T1000 (cell line): ENCODE measurements at places on chromosomes 13 and 19.

DNA sequence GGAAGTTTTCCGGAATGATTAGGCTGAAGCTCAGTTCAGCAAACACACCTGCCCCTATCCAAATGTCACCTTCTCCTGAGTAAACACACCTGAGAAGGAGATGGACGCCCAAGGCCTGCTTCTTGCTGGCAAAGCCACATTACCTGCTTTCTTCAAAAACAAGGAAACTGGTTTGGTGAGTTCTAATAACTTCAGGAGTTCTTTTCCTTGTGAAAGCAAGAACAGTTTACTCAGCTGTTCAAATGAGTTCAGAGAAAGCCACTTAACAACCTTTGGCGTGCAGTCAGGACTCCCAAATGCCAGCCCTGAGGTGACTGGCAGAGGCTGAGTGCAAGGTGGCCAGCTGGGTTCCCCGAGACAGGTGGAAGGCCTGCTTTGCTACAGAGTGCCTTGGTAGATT lies 160.5 kb downstream of the STK24 start:
- no peak for DNase-seq

DNA sequence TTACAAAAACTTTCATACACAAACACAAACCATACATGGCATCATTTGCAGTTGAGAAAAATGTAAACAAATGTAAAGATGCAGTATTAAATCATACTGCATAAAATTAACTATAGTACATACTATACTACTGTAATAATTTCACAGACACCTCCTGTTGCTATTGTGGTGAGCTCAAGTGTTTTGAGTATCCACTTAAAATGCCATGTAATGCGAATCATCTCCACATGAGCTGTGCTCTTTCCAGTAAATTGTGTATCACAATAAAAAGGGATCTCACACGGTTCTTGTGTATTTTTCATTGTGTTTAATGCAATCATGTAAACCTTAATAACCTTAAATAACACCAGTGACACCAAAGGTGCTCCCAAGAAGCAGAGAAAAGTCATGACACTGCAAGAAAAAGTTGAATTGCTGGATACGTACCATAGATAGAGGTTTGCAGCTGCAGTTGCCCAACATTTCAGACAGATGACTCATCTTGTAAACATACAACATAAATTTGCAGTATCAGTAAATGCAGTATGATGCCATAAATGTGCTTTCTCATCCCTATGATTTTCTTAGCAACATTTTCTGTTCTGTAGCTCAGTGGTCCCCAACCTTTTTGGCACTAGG lies 166.6 kb downstream of the RAP2A start:
- DNase-seq: no peak

- DNase-seq: no peak
Measured at GRCh38 chr19:1591421-1592023, 1.1 kb downstream of the MBD3 start.

- DNase-seq: no peak
Measured at GRCh38 chr19:10262771-10263170, 8.1 kb upstream of the ICAM1 start.

GRCh38 chr19:6239401-6239844 lies 40.4 kb downstream of the MLLT1 start:
- no peak for DNase-seq

GRCh38 chr19:29532956-29533355 lies 7.2 kb downstream of the VSTM2B start:
- no peak for DNase-seq

DNA sequence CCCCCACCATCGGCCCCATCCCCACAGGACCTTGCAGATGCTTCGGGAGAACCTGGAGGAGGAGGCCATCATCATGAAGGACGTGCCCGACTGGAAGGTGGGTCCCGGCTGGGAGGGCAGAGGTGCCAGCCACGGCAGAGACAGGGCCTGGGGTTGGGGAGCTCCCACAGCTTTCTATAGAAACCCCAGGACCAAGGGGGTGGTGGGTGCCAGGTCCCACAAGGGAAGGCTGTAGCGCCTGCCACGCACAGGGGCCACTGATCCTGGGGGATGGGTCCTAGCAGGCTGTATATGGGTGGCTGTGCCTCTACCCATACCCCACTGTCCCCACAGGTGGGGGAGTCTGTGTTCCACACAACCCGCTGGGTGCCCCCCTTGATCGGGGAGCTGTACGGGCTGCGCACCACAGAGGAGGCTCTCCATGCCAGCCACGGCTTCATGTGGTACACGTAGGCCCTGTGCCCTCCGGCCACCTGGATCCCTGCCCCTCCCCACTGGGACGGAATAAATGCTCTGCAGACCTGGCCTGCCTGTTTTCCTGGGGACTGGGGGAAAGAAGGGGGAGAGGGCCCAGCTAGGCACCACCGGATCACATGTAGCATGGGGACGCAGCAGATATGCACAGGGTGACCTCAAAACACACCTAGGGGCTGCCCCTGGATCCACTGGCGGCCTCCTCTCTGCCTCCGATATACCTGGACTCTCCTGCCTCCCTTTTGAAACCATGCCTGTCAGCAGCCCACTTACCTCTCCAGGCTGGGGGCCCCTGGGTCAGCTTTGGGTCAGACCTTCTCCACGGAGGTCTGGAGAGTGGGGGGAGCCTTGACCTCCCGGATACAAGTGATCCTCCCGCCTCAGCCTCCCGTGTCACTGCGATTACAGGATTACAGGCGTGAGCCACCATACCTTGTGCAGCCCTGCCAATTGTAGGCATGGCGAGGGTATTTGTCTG lies 761 bp upstream of the YJEFN3 start:
- DNase-seq: no peak

- DNase-seq: no peak
Measured at GRCh38 chr19:49513746-49514118, 1.3 kb downstream of the FCGRT start.

GRCh38 chr19:4031420-4031819 lies 23.9 kb downstream of the PIAS4 start:
- DNase-seq: no peak

GRCh38 chr19:19406878-19407632 lies 1.6 kb downstream of the GATAD2A start:
- DNase-seq: no peak

DNA sequence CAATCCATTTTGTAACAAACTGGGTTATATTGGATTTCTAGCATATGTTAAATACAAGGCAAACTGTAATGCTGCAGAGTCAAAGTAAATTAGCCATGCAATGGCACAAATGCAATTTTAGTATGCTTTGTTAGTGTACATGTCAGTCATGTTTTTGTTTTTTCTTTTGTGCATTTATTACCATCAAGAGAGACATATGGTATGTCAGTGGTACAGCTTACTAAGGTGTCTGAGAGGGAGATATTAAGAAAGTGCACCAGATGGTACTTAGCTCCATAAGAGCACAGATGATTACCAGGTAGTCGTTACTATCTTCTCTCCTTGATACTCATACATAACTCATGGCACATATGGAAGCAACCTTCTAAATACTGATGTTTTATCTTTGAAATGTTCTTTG lies 550.3 kb downstream of the GPC5 start:
- no peak for DNase-seq

GRCh38 chr19:53813996-53814395 lies 10.1 kb downstream of the NLRP12 start:
- no peak for DNase-seq

DNA sequence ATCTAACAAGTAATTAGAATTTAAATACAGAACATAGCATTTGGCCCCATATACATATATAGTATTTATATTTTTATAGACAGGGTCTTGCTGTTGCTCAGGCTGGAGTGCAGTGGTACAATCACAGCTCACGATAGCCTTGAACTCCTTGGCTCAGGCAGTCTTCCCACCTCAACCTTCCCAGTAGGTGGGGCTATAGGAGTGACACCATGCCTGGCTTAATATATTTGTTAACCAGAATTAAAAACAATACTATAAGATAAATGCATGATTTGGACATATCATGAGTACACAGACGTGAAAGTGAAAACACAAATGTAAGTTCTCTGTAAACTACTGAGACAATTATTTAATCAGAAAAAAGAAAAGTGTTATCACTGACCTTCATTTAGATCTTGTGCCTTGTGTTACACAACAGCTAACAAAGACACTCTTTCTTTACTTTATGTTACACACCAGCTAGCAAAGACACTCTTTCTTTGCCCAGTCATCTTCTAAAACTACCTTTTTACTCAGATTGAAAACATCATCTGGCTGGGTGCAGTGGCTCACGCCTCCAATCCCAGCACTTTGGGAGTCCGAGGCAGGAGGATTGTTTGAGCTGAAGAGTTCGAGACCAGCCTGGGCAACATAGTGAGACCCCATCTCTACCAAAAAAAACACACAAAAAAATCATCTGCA lies 22.6 kb downstream of the CARS2 start:
- no peak for DNase-seq

DNA sequence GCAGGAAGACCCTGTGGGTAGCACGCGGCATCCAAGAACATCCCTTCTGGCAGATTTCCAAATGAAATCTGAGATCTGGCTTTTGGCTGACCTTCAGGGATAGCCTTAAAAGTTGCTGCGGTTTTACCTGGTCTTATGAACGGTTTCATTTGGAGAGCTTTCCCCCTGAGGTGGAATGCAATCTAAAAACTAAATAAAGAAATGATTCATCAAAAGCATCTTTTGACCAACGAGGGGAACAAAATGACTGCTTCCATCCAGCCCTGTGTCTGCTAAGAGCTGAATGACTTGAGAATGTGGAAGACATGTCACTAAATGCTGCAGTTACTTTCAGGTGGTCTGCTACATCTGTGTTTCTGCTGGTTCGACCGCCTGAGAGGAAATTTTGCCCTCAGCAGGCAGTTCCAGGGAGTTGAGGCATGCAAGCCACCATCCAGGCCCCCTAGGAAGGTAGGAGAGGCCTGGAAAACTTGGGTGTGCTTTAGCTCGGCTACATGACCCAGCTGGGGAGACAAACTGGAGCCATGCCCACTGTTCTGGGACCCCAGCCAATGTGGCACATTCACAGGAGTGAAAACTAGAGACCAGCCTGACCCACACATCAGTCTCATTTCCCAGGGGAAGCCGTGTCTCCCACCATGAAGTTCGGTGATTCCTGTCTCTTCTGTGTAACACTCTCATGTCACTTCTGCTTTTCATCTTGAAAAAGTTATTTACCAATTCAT lies 175.1 kb upstream of the KL start:
- no peak for DNase-seq

DNA sequence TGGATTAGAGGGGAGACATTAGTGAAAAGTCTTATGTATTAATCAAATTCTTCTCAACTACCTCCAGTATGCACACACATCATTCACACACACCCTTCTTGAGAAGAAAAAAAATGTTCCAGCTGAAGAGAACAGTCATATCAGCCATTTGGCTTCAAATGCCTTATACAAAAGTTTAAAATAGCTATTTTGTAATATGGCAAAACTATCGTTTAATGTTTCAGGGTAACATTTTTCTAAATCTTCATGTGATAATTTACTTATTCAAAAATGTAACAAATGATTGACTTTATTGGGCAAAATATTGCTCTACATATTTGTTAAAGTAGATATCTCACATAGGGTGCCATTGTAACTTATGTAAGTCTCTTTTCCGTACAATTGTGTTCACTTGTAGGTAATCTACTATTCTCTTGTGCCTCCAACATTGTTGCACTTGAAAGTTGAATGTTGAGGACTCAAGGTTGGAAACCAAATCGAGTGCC lies 13.6 kb downstream of the ZIC2 start:
- DNase-seq: no peak

DNA sequence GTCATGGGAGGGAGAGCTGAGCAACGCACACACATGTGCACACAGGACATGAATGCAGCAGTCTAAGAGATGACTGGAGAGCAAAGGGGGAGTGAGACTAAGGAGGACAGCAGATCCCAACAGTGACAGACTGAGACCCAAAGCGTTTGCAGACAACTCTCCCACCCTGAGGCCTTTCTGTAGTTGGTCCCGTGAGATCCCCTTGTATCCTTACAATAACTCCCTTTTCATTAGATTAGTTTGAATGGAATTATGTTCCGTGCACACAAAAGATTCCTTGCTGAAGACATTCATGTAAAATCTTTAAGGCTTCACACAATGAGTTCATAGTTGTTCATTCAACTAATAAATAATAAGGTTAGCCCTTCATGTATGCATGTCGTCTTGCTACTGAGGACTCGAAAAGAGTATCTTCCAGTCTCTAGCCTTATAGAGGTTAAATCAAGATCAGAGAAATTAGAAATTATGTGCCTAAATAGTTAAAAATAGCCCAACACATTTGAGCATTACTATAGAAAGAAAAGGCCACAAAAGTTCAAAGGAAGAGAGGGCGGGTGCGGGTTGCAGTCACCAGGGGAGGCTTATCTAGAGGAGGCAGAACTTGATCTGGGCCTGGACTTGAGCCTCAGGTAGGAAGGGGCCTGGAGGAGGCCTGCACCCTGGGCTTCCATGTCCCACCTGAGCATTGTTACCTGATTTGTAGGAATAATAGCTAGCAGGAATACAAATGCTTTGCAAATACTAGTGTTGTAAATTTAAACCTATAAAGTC lies 3.1 kb upstream of the GTF3A start:
- no peak for DNase-seq

GRCh38 chr19:40990972-40991381 lies at the start of gene CYP2B6:
TSS of gene CYP2B6 (plus strand) at chr19:40991282. CDS start at chr19:40991306, 24 bp downstream.
- DNase-seq: no peak

DNA sequence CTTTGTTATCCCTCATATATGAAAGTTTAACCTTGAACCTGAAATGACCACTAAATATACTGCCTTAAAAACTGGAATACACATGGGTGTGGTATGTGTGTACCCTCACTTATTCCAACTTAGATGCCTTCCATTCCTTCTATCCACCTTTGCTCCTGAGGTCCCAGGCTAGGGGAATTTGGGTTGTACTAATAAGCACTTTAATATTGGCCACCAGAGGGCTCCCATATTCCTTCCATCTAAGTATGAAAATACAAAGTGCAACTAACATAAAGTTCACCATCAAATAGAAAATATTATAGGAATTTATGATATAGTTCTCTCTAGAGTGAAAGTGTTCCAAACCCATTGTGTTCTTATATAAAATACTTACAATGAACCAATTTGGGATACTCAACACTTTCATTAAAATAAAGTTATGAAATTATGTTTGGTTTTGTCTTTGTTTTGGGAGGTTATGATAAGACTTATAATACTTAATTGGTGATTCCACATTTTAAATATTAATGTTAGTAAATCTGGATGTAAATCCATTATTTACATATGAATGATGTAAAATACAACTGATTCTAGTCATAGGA lies 62.3 kb downstream of the ITGBL1 start:
- DNase-seq: no peak

DNA sequence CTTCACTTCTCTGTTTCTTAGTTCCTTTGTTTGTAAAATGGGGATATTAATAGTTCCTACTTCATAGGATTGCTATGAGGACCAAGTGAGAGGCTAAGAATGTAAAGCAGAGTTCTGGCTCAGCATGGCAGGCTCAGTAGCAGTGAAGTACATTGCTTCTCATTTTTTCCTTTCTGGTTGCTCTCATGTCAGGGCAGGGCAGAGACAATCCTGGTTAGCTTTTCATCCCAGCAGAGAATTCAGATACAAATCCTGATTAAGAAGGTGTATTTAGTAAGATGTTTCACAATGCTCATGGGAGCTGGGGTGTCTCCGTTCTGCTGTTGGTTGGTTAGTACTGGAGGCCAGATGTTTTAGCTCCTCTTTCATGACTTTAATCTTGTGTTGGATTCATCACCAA lies 42.9 kb downstream of the WASF3 start:
- no peak for DNase-seq
